ENCODE measurements at places on chromosomes 6 and 20.

- DNase-seq: no peak
Measured at GRCh38 chr6:109456710-109457561, 1.4 kb upstream of the MICAL1 start.

DNA sequence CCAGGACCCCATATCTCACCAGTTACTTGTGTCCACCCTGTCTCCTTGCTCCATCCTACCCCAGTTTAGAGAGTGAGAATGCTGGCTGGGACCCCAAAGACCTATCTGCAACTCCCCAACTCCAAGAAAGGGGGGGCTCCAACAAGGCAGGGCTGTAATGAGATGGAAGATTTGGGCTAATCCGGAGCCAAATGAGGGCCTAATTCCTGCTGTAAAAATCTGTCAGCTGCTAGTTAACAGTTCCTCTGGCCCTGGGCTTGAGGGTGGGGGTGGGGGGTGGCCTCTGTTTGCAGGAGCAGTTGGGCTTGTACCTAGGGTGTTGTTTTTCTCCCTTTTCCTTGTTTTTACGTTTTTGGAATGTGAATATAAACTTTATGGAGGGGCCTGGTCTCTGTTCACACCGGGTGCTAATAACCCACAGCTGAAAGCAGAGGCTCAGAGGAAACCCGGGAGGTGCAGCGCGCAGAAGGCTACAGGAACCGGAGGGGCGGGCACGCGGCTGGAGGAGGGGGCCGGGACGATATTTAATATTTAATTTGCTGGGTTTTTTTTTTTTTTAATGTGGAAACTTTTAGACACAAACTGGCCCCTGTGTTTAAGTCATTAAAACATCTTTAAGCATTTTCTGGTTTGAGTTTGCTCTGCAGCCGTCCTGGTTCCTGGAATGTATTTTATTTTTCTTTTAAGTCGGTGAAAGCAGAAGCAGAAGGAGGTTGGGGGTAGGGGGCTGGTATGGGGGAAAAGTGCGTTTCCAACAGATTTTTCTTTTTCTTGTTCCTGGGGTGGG is 70.7 kb downstream of the NCR2 start:
- no peak for DNase-seq

DNA sequence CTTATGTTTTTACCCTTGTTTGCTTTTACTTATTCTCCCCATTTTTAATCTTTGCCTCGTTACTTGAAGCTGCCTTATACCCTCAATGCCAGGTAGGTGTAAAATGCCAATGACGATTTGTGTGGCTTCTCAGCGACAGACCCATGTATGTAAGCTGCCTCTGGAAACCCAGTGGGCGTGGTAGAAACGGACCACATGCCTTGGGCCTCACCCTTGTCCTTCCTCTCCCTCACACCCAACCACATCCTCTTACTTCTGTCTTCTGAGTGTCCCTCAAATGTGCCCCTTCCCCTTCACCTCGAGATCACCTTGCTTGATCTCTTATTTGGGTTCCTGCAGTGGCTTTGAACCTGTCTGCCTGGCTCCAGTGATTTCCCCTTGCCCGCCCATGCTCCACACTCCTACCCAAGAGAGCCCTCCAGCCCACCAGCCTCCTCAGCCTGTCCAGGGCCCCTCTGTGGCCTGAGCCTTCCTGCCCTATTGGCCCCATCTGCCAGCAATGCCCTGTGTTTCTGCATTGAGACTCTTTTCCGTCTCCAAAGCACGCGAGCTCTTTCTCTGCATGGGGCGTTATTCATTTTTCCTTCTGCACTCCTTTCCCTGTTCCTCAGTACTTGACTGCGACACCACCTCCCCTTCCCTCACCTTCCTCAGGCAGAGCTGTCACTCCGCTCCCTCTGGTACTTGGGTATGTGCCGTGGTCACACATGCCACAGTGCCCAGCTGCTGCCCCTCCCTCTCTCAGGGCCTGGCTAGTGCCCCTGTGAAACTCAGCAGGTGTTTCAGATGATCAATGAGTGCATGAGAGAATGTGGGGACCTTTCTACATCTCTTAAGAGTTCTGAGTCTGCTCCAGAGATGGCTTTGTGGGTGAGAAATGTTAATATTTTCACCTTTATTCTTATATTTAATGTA is 115.4 kb downstream of the SLX4IP start:
- no peak for DNase-seq

GRCh38 chr6:117553142-117553541 is 49.2 kb downstream of the GOPC start:
- DNase-seq: no peak

GRCh38 chr6:39301606-39302005 is 12.6 kb downstream of the KCNK17 start:
- no peak for DNase-seq

DNA sequence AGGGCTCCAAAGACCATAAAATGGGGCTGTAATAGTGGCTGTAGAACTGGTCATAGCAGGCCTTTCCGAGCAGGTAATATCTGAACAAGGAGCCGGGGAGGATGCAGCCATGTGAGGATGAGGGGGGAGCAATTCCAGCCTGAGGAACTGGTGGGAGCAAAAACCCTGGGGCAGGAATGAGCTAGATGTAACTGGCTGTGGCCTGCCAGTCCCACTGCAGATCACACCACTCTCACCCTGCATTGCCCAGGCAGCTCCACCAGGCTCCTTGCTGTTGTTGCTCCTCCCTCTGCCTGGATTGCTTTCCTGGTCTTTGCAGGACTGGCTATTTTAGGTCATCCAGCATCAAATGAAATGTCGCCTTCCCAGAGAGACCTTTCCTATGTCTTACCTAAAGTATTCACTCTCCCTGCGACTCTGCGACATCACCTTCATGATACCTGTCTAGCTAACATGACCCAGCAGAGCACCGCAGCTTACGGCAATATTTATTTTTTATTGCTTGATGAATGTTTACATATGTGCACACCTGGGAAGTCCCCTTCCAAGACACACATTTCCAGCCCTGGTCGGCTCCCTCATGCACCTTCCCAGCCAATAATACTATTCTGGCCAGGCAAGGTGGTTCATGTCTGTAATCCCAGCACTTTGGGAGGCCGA is 2.4 kb upstream of the ZFP64 start:
- no peak for DNase-seq

DNA sequence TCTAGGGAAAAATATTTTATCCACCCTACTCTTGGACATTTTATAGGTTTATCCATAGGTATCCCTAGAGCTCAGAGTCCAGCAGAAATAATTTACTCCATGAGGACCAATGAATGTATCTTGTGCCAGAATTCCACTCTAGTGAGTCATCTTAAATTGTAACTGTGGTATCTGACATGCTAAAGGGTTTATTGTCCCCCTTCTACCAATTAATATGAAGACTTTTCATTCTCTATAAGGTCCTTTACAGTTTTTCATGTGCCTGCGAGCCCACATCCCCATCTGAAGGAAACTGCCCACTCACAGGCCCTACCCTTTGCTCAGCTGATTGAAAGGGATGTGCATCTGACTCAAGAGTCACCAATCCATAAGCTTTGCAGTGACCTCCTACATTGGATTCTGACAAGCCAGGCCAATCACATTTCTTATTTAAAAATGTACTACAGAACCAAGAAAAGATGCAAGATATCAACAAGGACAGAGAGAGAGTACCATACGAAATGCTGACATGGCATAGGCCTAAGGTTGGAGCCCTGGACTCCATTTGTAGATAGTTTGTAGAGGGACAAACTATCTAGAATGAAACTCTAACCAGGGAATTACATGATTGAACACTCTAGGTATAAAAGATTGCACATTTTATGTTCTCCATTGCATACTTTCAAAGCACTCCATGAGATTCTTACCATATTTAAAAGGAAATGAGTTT is 93.4 kb upstream of the DEFB112 start:
- no peak for DNase-seq

GRCh38 chr20:60214901-60215815 is 256.9 kb downstream of the CDH26 start:
- DNase-seq: no peak

DNA sequence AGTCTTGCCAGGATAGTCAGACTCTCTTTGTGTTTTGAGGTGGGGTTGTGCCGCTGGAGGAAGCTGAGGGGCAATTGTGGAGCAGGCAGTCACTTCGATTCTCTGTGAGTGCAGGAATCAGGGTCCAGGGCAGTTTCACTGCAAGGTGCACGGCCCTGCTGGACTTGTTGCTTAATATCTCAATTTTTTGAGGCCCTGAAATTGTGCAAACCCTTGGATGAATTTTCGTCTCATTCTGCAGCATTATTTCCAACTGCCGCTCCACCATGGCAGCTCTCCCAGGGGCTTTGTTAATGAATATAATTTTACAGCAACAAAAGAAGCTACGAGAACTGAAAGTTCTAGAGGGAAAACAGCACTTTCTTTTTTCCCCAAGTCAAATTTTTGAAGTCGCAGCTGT is 531.9 kb downstream of the QKI start:
- no peak for DNase-seq

DNA sequence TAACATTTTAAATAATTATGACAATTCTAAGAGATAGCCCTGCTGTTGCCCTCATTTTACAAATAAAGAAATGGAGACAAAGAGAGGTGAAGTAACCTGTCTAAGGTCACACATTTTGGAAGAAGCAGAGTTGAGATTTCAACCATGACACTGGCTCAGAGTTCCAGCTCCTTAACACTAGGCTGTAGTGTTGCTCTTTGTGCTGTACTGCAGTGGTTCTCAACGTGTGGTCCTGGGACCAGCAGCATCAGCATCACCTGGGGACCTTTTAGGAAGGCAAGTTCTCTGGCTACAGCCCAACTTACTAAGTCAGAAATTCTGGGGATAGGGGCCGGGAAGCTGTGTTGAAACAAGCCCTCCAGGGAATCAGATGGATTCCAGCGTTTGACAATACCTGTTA is 62.4 kb upstream of the FERMT1 start:
- DNase-seq: no peak

DNA sequence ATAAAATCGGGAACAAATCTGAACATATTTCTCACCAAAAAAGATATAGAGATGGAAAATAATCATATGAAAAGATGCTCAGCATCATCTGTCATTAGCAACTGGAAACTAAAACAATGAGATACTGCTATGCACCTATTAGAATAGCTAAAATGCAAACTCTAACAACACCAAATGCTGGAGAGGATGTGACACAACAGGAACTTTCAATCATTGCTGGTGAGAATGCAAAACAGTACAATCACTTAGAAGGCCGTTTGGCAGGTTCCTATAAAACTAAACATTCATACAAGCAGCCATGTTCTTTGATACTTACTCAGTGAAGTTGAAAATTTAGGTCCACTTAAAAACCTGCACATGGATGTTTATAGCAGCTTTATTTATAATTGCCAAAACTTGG is 67.0 kb downstream of the FAM50B start:
- no peak for DNase-seq

DNA sequence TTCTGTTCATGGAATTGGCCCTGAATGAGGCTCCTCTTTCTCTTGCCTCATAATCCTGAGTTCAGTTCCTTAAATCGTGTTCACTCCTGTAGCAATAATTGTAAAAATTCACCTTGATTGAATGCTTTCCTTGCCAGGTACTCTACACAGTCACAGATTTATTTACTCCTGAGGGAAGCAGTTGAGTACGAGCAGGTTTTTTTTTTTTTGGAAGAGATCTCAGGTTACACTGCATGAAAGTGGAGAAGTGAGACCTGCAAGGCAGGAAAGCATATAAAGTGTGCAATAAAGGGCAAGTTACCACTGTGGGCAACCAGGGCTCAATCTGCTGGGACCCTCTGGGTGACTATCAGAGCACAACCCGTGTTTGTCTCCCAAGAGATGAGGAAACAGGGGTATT is 93.0 kb upstream of the DOK5 start:
- no peak for DNase-seq

GRCh38 chr6:34385793-34386195 is 6.7 kb downstream of the NUDT3 start:
- no peak for DNase-seq

DNA sequence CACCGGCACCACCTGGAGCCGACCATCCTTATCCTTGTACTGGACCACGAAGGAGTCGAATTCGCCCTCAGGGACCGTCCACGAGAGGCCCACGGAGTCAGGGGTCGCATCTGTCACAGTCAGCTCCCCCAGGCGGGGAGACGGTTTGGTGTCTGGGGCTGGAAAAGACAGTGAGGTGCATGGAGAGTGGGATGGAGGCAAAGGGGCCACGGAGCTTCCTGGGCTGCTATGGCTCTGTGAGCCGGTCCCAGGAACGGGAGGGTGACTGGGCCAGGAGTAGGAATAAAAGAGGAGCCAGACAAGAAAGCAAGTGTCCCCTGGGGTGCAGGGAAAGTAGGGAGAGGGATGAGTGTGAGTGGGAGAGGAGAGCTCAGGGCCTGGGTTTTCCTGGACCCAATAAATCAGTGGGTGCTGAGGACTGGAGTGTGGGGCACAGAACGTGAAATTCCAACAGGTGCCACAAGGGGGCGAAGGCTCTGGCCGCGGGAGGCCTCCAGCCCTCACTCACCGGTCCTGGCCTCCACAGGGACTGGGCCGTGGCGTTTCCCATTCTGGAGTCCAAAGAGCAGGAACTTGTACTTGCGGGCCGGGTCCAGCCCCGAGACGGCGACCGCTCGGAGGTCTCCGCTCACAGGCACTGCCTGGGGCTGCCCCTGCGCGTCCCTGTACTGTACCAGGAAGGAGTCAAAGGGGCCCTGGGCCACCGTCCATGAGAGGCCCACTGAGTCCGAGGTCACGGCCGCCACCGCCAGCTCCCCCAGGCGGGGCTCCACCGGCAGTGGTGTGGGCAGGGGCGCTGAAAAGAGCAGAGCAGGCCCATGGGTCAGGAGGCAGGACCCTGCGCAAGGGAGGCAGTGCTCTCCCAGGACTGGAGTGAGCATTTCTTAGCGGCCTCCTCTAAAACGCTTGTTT is 9.9 kb downstream of the CYP21A2 start:
- DNase-seq: peak; percentile 49

DNA sequence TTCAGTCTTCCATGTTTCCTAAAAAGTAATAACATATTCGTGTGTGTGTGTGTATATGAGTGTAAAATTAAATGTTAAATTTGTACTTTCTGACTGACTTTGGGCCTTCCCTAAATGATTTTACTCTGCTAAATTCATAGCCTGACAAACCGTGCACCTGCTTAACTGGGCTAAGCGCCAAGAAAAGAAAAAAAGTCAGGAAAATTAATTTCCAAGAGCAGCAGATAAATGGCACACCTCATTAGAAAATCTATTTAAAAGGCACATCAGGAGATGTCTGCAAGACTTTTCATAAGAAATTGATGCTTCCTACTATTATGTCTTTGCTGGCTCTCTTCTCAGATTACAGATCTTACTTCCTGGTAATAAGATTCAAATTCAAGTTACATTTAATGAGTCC is 72.4 kb downstream of the TRDN start:
- no peak for DNase-seq

DNA sequence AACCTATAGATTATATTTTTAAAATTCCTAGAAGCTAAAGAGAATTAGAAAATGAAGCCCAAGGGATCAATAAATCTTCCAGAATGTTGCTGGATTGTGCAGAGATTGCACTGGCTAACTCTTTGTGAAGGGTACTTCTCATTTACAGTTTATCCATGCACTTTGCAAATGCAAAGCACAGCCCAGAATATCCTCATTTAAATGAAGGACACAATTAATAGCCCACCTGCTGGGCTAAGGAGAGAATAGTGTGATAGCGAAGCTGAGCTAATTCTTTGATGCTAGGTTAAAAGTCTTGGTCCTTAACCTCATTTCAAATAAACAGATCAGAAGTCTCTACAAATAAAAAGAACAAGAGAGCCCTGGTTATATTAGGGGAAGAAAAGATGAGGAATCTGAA is 72.5 kb downstream of the SMPDL3A start:
- DNase-seq: no peak
